ENCODE measurements at places on chromosomes 5 and 9. TPM values are rescaled to one million over a fixed set of nuclear protein-coding genes. Genes with fewer than 3 reads are reported as not detected.

GRCh38 chr9:69499959-69500358 is 172.2 kb downstream of the APBA1 start:
- no peak for DNase-seq

DNA sequence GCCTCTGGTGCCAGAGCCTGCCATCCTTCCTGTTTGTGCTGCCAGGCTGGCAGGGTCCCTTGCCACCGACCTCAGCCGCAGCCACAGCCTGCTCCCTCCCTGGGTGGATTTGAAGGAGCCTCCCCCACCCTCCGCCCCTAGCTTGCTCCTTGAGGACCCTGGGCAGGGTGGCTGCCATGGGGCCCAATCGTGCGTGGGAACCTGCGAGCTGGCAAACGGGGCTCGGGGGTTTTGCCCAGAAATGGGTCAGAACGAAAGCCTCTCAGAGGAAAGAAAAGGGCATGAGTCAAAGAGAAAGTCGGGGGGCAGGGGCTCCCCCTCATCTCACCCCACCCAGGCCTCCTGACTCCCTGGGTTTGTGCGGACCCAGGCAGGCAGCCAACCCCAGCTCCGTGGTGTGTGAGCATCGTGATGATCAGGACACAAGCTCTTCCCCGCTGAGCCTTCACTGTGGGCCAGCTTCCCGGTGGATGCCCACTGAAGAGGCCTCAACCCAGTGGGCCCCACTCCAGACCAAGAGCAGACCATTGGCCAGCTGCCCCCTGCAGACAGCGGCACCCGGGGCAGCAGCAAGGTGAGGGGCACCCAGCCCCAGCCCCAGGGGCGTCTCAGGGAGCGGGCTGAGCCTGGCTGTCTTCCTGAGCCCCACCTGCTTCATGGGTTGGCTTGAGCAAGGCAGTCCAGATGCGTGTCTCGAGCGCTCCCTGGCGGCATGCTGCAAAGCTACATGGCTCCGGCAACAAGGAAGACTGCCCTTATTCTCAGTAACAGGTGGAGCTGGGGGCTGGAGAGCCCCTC is 3.0 kb upstream of the FUT7 start:
- peak; percentile 55 for DNase-seq

DNA sequence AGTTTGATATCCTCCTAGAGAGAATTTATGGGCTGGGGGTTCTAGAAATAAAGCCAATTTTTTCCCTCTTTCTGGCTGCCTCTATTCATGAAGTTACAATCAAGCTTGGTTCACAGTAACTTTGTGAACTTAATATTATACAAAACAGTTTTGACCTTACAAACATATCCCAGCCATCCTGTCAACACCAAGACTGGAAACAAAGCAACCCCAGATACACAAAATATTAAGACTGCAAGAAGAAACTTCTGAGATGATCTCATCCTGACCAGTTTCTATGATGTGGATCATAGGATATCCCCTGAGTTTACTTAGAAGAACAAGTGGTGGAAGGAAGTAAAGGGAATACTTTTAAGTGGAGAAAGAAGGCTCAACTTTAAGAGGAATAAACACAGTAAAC is 28.3 kb upstream of the CER1 start:
- no peak for DNase-seq

- DNase-seq: no peak
Measured at GRCh38 chr5:135206862-135207261, 172.8 kb upstream of the PITX1 start.

DNA sequence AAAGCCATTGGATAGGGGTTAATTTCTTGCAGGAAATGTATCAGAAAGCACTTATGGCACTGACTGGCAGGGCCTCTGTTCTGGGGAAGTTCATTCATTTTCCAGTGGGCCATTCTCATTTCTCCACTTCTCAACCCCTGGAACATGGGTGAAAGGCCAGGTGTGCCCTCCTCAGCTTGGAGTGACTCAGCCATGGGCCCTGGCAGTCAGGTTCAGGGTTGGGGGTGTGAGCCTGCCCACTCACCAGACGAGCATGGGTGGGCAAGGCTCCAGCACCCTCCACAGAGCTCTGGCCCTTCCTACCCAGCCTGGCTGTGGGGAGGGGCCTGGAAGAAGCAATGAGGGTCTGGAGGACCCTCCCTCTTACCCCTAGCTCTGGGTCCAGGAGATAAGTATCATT is 174.4 kb downstream of the HSPA4 start:
- no peak for DNase-seq

DNA sequence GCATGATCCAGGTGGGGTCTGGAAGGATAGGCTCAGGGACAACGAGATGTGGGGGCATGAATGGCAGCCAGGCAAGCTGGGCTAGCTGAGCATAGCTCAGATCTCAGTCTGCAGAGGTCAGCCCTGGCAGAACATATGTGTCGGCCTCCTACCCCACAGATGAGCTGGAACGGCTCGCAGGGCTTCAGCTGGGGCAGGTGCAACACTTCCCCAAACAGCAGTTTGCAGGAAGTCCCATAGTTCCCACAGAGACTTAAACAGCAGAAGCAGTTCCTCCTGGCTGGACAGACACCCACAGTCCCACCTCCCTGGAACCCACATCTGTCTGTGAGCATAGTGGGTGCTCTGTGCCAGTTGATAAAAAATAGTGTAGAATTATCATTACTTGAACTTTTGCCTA is 404.6 kb downstream of the GADD45G start:
- DNase-seq: no peak

DNA sequence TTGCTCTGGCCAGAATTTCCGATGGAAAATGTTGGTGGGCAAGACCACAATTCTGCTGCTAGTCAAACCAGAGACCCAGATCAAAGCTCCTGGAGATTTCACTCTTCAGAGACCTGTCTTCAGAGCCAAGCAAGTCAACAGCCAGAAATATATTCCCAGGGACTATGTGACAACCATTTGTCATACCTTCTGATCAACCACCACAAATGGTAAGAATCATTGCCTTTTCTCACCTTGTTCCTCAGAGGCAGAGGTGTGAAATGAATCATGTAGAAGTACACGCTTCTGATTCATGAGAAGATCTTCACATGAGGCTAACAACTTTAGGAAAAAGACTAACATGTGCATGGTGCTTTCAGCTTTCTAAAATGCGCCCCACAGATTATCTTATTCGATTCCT is 53.5 kb downstream of the SUSD1 start:
- no peak for DNase-seq

GRCh38 chr5:73529081-73529480 is 30.8 kb downstream of the BTF3 start:
- no peak for DNase-seq

DNA sequence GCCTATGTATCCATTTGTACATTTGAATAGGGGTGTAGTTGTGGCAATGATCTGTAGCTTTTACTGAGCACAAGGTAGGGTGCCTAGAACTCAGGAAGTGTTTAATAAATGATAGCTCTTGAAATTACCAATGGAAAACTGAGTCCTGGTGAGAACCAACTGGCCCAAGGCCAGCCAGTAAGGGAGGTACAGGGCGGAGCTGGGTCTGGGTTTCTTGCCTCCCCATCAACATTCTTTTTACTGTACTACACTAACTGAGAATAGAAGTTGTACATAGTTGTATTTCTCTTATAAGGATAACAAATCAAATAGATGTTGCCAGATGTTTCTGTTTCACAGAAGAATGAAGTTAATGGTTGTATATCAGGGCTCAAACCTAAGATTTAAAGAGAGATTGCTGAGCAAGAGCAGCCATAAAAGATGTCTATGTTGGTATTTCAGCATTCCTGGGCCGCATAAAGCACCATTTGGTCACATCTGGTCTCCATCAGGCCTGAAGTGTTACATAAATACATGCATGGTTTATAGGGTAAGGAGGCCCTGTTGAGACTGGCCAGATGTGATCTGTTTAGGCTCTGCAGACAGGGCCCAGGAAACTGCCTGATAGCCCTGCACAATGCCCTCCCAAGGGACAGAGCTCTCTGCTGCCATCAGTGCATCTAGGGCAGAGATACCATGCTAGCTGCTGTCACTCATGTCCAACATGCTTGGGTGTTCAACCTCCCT is 210.5 kb downstream of the NXNL2 start:
- no peak for DNase-seq

DNA sequence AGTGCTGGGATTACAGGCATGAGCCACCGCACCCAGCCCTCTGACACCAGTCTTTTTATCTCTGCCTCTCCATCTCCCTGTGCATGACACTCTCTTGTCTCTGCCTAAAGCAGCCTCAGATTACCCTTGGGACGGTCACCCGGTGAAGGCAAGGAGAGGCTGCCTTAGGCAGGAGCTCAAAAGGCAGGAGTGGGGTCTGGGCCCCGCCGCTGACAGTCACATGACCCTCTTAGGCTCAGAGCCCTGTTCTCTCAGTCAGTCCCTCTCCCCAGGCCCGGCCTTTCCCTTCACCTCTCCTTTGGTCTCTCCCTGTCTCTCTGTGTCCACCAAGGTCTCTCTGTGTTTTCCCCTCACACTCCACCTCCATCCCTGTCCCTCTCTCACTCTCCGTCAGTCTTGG is 22.5 kb downstream of the ADGRD2 start:
- DNase-seq: no peak

- DNase-seq: no peak
Measured at GRCh38 chr9:133461975-133462374, 2.2 kb downstream of the CACFD1 start.

DNA sequence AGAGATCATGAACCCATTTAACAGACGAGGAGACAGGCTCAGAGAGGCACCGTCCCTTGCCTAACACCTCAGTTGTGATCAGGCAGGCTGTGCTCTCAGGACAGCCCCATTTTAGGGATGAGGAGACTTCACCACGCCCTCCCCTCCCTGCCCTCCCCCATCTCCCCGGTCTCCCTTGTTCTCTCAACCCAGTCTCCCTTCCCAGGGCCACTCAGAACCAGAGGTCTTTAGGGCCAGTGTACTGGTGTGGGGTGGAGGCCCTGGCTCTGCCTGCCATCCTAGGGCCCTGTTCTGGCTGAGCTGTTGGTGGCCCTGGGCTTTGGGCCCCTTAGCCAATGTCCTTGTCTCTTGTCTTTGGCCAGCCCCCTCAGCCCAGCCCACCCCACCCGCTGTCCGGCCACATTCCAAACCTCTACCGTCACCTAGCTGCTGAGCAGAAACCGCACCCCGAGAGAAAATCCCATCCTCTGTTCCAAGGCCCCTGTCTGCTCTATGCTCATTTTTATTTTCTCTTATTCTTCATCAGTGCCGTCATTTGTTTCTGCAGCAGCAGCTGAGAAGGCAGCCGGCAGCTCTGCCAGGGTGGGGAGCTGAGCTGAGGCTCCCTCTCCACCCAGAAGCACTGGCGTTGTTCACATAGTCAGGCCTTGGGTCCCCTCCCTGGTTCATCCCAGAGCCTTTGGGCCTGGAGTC is 33.9 kb downstream of the OLFML2A start:
- no peak for DNase-seq

GRCh38 chr5:50886657-50887345 is 220.4 kb downstream of the PARP8 start:
- DNase-seq: no peak

GRCh38 chr5:132008961-132009680 is 2.3 kb downstream of the ACSL6 start:
- DNase-seq: no peak

GRCh38 chr5:150181766-150182545 is 7.9 kb upstream of the SLC6A7 start:
- DNase-seq: no peak

DNA sequence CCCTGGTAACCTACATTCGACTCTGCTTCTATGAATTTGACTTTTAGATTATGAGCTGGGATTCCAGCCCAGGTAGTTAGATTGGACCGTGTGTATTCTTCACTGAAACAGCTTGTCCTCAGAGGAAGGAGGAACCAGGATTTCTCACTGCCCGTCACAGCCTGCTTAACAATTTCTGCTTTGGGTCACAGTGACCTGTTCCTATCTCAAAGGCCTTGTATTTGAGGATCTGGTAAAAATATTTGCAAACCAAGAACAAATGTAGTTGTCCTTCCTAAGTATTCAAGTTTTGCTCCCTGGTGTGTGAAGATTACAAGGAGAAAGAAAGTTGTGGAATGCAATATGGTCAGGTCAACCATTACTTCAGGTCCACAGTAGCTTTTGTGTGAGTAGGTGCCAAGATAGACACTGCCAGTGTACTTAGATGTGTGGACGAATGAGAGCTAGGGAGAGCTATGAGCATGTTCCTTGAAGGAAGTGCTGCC is 55.1 kb downstream of the KIF4B start:
- DNase-seq: no peak

DNA sequence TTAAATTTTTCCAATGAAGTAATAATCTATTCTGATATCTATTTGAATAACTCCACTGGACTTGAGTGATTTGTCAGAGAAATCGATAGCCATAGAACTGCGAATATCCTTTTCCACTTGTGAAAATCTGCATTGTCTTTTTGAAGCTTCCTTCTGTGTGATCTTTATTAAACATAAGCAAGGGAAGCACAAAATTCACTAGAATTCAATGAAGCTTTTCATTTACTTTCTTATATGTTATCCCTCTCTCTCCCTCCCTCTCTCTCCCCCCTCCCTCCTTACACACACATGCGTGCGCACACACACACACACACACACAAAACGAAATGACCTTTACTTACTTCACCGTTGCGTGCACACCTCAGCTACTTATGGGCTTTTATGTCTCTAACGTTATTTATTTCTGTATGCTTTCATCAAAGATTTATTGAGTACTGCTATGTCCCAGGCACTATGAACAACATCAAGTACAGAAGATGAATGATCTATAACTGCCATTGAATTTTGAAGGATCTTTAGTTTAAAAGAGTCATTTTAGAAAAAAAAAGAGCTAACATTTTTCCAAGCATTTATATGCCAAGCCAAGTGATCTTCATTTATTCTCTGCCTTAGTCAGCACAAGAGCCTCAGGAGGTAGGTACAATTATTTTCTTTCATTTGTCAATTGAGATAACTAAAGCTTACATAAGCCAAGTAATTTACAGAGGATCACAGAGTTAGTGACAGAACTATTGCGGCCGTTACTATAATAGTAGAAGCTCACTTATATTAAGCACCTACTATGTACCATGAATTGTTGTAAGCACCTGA is 32.8 kb upstream of the CCNG1 start:
- DNase-seq: no peak

GRCh38 chr5:9775339-9775738 is 145.2 kb upstream of the TAS2R1 start:
- no peak for DNase-seq

The RALGPS1 gene
- 3.1 TPM for total RNA-seq

The FAM169A gene
- 4.5 TPM for total RNA-seq

The DMRT3 gene
- not detected for total RNA-seq

The GHR gene
- total RNA-seq: 0.32 TPM

The RACK1 gene
- 2,742 TPM for total RNA-seq

The ADAMTSL1 gene
- 0.10 TPM for total RNA-seq

Data from GM12878 (cell line).